ENCODE measurements at places on chromosomes 12 and 14.

DNA sequence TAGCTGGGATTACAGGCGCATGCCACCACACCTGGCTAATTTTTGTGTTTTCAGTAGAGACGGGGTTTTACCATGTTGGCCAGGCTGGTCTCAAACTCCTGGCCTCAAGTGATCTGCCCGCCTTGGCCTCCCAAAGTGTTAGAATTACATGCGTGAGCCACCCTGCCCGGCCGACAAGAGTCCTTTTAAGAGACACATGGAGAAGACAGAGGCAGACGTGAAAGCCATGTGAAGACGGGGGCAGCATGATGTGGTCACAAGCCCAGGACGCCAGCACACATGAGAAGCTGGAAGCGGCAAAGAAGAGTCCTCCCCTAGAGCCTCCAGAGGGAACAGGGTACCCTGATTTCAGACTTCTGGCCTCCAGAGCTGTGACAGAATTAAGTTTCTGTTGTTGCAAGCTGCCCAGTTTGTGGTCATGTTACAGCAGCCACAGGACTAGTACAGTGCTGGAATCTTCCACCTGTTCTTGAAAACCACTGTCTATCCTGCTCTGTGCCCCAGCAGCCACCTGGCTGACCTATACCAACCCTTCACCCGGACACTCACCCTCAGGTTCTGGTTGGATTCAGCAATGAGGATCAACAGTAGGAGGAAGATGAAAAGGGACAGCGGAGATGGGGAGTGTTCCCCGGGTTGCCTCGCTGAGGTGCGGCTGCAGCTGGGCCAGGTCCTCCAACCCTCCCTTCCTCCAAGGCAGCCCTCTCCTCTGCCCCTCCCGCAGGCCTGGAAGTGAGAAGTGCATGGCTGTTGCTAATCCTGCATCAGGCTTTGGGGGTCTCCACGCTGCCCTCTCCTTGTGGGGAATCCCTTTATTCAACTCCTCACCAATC lies 16.9 kb downstream of the VPS37B start:
- DNase-seq, result no peak

DNA sequence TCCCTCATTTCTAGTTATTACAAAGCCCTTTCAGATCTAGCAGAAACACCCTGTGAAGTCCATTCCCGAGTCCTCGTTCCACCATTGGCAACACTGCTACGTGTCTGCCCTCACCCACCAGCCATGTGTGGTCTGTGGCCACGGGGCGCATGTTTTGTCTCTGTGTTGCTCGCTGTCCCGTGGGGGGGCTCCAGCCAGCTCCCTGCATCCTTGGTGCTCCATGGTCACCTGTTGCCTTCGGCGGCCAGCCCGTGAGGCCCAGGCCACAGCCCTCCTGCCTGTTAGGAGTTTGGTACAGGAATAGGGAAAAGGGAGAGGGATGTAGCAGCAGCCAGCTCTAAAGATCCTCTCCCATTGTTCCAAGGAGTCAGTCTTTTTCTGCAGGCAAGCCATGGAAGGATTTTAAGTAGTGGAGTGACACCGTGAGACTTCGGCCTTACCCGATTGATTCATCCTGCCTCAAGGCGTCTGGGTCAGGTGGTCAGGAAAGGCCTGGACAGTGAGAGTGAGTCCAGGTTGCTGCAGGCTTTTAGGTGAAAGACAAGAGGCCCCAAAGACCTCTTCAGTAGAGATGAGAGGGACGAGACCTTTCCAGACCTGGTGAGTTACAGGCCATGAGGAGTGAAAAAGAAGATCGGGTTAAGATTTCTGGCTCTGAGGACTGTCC lies 30.3 kb downstream of the TPCN1 start:
- no peak for DNase-seq

DNA sequence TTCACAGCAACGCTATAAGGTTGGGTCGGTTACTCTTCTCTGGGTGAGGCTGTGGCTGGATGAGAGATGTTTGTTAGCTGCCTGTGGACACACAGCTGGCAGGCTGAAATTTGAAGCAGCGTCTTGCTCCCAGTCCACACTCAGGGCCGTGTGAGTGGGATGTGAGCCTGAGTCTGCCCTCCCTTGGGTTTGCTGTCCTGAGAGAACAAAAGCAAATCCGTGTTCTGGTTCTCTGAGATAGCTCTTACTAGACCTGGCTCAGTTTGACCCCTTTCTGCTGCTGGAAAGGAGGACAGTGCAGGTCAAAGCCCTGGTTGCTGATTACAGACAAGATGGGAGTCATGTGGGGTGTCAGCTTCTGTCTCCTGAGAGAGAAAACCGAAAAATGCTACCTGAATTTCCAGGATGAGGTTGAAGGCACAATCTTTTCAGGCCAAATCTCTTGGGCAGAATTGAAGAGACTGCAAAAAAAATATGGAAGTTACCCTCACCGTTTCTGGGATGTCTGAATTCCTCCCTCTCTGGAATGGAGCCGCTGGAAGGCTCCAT lies 270.8 kb downstream of the ZFP36L1 start:
- no peak for DNase-seq

- no peak for DNase-seq
These were observed 670 bp upstream of the PSMA3 start for GRCh38 chr14:58243790-58244555.

DNA sequence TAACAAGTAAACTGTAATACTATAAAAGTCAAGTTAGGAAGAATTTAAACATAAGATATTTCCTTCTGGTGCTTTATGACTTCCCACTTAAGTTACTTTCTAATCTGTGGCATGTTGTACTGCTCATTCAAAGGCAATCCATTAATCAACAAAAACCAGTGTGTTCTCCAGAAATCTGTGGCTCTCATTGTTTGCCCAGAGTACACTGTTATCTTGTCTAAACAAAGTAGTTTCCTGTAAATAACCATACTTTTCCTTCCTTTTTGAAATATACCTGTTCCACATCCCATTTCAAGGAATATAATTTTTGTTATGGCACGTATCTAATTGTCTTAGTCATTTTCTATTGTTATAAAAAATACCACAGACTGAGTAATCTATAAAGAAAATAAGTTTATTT lies 184.1 kb downstream of the CCER1 start:
- DNase-seq, result no peak

- DNase-seq, result no peak
These were observed 187.1 kb downstream of the MON2 start for GRCh38 chr12:62653740-62654139.

DNA sequence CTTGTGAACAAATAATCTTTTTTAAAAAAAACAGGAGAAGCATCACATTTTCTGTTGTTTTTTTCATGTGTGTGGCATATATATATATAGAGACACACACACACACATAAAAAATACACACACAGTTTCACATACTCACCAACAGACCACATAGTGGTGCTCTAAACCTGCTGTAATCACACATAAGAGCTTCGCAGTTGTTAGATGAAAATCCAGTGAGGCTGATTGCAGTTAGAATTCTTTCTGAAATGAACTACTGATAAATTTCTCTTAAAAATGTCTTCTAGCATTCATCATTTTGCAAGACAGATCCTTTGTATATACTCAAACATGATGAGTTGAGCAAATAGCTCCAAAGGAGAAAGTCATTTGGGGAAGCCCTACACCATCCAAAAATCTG lies 434.3 kb upstream of the STXBP6 start:
- DNase-seq, result no peak

GRCh38 chr12:53208877-53209463 lies 1.9 kb upstream of the ITGB7 start:
- no peak for DNase-seq
